ENCODE measurements at places on chromosomes 7 and 10.

DNA sequence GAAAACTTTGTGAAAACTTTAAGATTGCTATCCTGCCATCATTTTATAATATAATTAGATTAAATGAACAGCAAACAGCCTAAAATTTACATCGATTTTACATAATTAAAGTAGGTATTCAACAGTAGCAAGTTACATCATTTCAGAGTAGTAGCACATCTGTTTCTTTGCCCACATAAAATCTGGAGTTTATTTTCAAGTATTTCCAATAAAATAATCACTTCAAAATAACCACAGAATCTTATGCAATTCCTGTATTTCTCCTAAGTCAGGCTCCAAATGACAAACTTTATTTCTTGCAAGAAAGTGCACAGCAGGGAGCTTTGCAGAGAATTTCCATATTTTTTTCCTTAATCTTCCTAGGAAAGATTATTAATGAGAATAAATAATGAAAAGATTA is 82.6 kb downstream of the CUBN start:
- DNase-seq: no peak

DNA sequence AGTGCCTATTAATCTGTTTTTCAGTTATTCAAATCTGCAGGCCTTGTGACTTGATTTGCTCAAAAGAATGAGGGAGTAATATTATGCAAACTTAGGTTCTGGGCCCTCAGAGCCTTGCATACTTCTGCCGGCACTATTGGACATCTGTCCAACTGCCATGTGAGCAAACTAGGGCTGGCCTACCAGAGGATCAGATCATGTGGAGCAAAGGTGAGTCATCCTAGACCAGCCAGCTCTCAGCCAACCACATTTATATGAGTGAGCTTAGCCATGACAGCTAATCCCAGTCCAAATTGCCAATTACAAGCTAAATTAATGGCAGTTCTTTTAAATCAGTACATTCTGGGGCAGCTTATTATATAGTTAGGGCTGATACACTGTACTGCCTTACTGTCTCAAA is 69.6 kb downstream of the SDHAF3 start:
- no peak for DNase-seq

- no peak for DNase-seq
Measured at GRCh38 chr7:127514499-127514898, 70.9 kb downstream of the GCC1 start.

DNA sequence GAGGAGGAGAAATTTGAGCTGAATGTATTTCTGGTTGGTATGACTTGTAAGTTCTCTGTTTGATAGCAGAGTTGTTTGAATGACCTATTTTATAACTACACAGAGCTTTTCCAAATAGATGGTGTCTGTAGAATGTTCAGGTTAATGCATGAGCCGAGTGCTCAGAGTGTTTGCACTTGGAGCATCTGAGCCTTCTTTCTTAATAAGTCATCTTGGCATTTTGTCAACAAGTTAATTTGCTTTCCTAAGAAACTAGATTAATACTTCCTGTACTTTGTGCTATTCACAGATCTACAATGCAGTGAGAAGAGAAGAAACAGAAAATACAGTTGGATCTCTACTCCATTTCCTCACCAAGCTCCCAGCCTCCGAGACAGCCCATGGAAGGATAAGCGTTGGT is 138.2 kb downstream of the PLCE1 start:
- no peak for DNase-seq

GRCh38 chr10:83983578-83984255 is 155.6 kb upstream of the GHITM start:
- DNase-seq: no peak

Measured in stimulated activated CD4-positive, alpha-beta T cell treated with anti-CD3 and anti-CD28 coated beads, Interleukin-1b, Interleukin-23, amount 100 ng/mL, for 1 hour (primary cell).